NCI-H1048 (cell line): ENCODE measurements at places on chromosomes 11 and 22.

DNA sequence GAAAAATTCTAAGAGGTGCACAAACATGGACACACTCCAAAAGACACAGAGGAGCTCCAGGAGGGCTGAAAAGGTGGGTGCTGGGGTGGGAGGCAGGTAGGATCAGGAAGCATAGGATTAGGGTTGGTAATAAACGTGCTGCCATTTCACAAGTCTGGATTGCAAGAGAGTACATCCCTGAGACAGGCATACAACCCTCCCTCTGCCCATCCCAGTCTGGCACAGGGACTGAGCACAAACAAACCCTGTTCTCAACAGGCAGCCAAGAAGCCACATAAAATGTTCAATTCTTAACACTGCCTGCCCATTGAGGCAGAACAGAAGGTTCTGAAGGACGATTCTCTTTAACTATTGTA lies 18.5 kb downstream of the SLC35F2 start:
- no peak for DNase-seq

DNA sequence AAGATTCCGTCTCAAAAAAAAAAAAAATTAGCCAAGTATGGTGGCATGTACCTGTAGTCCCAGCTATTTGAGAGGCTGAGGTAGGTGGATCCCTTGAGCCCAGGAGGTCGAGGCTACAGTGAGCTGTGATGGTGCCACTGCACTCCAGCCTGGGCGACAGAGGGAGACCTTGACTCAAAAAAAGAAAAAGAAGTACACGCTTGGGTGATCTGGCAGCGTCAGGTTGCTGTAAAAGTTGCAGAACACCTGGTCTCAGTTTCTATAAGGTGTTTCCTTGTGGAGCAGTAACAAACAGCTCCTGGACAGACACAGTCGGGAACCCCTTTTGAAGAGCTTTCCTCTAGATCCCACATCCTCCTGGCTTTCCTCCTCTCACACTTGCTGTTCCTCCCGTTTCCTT lies 45.8 kb downstream of the SCGB1A1 start:
- no peak for DNase-seq

GRCh38 chr11:130528298-130529261 lies 80.1 kb downstream of the ADAMTS15 start:
- no peak for DNase-seq

DNA sequence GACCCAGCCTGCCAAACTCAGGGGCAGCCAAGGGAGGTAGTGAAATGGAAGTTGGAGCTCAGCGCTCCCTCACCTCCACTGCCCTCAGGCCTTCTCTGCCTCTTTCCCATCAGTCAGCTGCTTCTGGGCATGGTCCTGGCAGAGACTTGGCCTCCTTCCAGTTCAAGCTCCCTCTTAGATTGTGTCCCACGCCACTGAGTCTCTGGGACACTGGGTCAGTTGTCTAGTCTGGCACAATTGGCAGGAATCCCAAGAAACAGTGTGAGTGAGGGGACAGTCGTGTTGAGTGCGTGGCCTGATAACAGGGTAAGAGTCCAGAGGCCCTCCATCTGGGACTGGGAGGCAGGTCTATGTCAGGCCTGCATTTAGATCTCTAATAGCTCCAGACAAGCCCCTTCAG lies 7.1 kb upstream of the SLC35E4 start:
- DNase-seq: no peak

DNA sequence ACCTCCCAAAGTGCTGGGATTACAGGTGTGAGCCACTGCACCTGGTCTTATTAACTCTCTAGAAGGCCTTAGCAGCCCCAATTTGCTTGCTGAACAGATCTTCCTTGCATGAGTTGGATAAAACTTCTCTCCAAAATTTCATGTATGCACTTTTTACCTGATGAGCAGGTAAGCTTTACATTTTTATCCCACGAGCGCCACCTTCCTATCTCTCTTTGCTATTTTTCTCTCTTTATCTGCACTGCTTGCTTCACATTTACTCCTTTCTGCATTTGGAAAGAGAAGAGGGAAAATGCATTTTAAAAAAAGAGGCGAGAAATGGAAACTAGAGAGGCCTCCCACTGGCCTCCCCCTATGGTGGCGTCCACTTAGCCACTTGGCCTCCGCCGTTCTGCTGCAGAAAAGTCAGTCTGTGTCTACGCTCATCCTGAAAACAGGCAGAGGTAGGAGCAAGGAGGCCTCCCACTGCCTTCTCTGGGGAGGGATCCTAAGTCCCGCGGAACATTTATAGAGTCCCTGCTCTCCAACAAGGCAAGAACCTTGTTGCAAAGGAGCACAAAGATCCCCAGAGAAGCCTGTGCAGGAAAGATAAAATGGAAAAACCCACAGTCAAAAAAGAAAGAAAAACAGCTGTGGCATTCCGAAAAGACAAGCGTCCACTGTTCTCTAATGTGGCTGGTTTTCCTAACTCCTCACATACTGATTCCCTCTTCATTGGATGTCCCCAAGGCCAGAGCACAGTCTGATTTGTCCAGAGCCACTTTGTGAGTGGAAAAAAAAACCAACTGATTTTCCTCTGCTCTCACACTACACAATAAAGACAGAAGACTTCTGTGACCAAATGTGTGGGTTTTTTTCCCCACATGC lies 62.2 kb upstream of the INCENP start:
- DNase-seq: no peak

- DNase-seq: no peak
Observed at GRCh38 chr22:47276991-47277390, 514.5 kb downstream of the TBC1D22A start.

- DNase-seq: no peak
Observed at GRCh38 chr11:13713982-13714381, 45.5 kb downstream of the FAR1 start.

DNA sequence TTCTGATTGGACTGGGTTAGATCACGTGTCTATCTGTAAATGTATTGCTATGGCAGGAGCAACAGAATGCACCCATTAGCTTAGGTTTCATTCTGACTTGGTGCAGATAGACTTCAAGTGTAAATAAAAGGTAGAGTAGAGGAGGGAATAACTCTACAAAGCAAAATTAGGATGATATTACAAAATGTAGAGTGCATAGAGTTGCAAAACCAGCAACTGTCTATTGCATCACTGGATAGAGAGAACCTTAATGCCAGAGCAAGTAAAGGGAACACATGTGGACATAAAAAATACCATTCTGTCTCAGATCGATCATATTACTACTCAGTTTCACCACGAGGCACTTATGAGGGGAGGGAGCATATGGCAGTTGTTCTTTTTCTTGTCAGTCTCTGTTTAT lies 22.0 kb upstream of the CAT start:
- no peak for DNase-seq

DNA sequence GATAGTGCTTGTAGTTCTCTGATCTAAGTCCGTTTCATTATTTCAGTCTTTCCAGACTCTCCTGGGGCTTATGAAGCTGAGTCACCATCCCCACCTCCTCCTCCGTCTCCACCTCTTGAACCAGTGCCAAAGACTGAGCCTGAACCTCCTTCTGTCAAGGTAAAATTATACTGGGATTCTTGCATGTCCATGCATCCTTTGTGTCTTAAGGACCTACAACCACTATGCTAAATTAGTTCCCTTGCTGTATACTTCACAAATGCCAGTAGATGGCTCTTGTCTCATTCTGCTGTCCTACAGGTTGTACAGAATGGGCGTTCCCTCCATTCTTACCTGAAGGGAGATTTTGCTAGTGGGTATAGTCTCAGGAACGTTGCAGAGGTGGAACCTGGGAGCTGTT lies 42.2 kb downstream of the POLD3 start:
- DNase-seq: no peak

DNA sequence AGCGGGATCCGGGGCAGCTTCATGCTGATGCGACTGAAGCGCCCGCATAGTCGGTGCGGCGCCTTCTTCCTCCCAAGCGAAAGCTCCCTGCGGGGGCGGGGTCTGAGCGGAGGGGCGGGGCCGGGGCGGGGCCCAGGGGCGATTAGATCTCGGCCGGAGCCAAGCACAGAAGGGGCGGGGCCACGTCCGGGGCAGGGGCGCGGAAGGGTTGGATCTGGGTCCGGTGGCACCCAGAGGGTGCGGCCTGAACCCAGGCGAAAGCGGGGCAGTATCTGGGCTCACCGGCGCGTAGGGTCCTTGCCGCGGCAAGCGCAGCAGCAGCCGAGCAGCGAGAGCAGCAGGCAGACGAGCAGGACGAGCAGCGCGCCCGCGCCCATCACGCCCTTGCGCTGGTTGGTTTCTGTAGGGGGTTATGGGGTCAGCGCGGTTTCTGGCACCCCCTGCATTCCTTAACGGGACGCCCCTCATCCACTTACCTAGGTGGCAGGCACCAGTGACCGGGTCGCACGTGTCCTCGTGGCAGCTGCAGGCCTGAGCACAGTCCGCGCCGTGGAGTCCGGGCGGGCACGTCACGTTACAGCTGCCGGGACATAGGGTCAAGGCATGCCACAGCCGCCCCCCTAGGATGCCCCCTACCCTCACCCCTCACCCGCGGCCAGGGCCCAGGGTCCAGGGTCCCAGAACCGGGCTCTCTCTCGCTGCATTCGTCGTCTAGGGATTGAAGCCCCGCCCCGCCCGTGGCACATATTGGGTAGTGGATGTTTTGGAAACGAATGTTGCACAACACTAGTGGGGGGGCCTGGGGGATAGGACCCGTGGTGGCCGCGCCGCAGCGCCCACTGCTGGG lies 8.1 kb downstream of the SCARF2 start:
- no peak for DNase-seq

- DNase-seq: no peak
Observed at GRCh38 chr22:43152357-43153071, 1.2 kb downstream of the TSPO start.

- no peak for DNase-seq
Observed at GRCh38 chr11:105241136-105241535, 101.6 kb upstream of the CARD18 start.

- no peak for DNase-seq
Observed at GRCh38 chr11:46210133-46210636, 67.3 kb upstream of the CREB3L1 start.

DNA sequence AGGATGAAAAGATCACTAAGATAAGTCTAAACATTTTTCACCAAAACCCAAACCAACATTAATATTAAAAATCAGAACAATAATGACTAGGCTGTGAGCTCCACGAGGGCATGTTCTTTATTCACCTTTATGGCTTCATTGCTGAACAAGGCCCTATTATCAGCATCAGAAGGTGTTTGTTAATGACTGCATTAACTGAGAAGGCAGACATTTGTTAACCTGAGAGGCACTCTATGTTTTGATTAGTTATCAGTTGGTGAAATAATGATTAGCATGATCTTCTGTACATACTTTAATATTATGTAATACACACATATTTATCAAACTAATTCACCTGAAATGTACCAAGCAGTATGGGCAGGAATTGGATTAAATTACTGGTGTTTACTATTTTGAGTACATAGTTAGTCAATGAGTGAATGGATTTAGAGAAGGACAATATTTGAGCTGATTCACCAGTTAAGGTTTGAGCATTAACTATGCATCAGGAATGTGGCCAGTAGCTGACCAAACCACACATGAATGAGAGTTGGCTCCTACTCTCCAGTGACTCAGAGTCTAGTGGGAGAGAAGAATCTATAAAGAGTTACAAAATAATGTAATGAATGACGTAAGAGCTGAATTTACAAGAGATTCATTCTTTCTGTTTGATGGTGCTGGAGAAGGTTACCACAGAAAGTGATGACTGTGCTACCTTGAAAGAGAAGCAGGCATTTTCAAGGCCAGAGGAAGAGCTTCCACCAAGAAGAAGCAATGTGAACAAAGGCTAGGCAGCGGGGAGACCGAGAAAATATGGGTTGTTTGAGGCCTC lies 6.7 kb downstream of the IL18 start:
- no peak for DNase-seq

GRCh38 chr11:6705905-6706535 lies 22.9 kb upstream of the MRPL17 start:
- no peak for DNase-seq

DNA sequence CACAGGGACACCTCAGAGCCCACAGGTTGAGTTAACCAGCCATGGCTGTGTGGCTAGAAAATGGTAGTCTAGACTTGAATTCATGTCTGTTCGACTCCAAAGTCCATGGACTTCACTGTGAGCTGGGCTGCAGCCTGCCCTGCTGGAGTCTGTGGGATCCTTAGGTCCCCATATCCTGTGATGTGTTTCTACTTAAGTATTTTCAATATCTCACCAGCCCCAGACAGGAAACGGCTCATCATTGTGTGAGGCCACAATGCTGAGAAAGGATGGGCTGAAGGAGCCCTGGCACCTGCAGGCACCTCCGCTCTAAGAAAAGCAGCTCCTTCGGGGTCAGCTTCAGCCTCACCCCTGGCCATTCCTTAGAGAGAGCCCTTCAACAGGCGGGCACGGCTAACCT lies 93.1 kb downstream of the NAT10 start:
- no peak for DNase-seq

DNA sequence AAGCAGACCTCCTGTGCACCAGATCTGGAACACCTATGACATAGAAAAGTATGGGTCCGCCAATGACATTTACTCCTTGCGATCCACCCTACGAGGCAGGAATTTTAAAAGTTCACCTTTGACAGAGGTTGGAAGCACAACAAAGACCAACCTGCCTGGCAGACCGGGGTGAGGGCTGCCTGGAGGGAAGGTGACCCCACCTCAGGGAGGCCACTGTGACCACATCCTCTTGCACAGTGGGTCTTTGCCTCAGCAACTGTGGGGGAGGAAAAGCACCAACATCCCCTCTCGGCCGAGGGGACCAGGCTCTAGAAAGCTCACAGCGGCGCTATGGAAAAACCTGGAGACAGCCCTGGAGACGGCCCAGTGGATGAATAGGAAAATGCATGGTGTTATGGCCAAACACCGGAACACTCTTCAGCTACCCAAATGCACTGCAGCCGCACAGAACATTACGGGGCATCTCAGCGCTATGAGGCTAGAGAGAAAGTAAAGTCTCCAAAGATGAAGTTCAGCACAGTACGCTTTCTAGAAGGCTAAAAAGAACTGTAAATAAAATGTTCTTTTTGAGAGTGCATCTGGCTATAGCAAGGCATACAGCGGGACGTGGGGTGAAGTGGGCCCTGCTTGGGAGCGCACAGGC lies 1.8 kb upstream of the SHISAL1 start:
- no peak for DNase-seq

DNA sequence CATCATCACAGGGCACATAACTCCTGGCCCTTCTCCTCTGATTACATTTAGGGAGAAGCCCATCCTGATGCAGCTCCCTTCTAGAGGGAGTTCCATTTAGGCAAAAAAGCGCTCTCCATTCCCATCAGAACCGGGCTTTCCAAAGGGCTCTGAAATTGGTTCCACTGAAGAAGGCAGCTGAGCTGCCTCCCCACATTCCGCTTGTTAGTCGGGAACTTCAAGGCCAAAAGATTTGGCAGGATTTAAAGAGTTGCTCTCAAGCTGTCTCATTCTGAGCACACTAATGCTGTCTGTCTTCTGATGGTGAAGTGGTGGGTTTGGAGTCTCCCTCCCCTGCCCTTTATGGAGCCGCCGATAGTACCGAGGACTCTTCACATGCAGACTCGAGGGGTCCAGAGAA lies 26.6 kb upstream of the CABP7 start:
- no peak for DNase-seq

DNA sequence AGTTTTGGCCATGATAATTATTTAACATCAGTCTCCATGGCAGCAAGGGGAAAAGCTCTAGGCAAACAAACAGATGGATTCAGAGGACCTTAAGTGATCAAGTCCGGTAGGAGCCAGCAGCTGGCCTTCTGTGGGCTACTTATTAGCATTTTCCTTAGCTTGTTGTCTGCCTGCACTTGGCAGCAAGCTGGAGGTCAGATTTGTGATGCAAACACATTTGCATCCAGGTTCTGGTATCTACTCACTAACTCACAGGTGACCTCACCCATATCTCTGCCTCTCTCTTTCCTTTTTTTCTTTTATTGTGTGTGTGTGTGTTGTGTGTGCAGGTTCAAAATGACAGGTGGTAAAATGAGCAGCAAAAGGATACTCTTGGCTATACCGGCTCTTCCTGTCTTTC lies 32.3 kb downstream of the ARHGAP42 start:
- no peak for DNase-seq

GRCh38 chr11:87423161-87423560 lies 385.4 kb downstream of the TMEM135 start:
- no peak for DNase-seq
